SJCRH30 (cell line): ENCODE measurements at places on chromosomes 3 and 15. TPM values are rescaled to one million over a fixed set of nuclear protein-coding genes. Genes with fewer than 3 reads are reported as not detected.

GRCh38 chr15:100818927-100819326 lies 60.7 kb upstream of the ALDH1A3 start:
- DNase-seq: no peak

DNA sequence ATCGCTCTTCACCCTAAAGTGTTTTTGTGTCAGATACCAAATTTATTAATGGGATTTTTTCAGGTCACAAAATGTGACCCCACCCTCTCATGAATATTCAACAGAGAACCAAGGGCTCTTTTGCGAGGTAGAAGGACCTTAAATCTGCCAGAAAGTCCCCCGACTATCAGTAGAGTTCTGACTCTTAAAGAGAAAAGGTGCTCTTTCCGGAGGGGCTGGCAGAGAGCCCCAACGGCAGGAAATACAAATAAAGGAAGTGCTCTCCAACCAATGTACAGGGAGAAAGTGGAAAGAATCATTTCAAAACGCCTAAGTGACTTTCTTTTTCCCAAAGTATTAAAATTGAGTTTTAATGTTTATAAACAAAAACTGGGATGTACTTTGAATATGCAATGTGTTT lies 517.2 kb downstream of the FOXP1 start:
- no peak for DNase-seq

DNA sequence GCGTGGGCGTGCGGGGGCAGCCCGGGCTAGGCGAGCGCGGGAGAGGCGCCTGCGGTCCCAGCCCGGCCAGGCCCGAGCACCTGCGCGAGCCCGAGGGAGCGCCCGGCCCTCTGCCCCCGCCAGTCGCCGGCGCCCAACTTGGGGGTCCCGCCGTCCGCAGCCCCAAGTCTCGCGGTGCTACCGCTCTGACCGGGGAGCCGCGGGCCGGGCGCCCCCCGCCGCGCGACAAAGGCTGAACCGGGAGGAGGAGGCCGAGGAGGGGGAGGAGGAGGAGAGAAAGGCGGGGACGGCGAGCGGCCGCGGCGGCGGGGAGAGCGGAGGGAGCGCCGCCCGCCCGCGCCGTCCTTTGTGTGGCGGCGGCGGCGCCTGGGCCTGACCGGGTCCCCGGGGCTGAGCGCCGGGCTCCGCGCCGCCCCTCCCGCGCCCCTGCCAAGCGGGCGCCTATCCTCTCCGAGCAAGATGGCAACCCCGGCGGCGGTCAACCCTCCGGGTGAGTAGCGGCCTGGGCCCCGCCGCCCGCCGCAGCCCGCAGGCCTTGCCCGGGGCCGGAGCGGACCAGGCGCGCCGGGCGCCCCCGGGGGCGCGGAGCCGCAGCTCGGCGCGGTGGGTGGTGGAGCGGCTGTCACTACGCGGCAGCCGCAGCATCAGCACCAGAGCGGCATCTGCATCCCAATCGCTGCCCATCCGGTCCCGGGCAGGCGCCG lies at the start of gene ARNT2:
Gene ARNT2 (plus strand): TSS at position 326 of the 704 bp plus-strand sequence. CDS start 134 bp downstream, at position 460.
- DNase-seq: no peak

- peak; percentile 51 for DNase-seq
Measured at GRCh38 chr15:74141591-74141990, 11.2 kb downstream of the ISLR2 start.

- no peak for DNase-seq
Measured at GRCh38 chr15:27878841-27879240, 220.3 kb downstream of the OCA2 start.

GRCh38 chr15:46222826-46223225 lies 588.0 kb downstream of the SQOR start:
- no peak for DNase-seq

The SERPINI2 gene
- not detected in 2 replicates for total RNA-seq

The SCAANT1 gene
- not detected in 2 replicates for total RNA-seq
